ENCODE measurements at places on chromosomes 5 and 9.
A peak's percentile ranks its signal among the peaks of the same experiment; 100 is the strongest.

DNA sequence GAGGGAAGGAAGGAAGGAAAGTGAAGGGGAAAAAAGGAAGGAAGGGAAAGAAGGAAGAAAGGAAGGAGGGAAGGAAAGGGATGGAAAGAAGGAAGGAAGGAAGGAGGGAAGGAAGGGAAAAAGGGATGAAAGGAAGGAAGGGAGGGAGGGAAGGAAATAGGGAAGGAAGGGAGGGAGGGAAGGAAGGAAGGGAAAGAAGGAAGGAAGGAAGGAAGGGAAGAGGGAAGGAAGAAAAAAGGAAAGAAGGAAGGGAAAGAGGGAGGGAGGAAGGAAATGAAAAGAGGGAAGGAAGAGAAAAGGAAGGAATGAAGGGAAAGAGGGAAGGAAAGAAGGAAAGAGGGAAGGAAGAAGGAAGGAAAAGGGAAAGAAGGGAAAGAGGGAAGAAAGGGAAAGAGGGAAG, 136.9 kb downstream of the BARX1 start:
- DNase-seq, result no peak

DNA sequence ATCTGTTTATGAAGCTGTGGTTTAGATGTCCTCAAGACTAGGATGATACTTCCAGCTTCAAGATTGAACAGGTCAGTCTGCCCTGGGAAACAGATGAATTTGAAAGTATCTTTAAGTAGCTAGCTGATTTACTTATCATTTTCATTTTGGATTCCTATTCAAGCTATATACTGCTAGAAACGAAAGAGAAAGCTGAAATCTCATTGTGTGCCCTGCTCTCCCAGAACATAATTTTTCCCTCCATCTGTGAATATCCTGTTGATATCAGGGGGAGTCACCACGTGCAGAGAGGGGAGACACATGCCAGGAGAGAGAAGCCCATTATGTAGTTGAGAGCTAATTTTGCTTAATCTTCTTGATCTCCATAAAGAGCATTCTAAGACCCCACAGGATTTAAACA, 439.1 kb downstream of the NR2F1-AS1 start:
- DNase-seq, result no peak

DNA sequence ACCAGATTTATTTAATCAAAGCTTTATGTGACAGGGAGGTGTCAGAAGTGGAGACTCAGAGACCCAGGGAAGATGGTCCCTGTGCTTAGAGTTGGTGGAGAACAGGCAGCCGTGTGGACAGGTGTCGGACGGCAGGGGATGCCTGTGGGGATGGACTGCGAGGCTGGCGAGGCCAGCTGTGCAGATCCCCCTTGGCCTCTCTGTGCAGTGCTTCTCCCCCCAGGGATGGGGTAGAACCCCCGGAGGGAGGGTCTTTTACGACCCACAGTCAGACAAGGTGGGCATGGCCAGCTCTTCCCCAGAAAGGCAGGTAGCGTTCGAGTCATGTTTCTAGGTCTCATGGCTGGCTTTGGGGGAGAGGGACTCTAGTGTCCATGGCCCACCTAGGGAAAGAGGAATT, 4.7 kb upstream of the SLC2A6 start:
- no peak for DNase-seq

GRCh38 chr9:129361196-129361595, 183.1 kb upstream of the IER5L start:
- no peak for DNase-seq

- DNase-seq, result no peak
Observed at GRCh38 chr9:127769101-127769500, 9.4 kb downstream of the SH2D3C start.

DNA sequence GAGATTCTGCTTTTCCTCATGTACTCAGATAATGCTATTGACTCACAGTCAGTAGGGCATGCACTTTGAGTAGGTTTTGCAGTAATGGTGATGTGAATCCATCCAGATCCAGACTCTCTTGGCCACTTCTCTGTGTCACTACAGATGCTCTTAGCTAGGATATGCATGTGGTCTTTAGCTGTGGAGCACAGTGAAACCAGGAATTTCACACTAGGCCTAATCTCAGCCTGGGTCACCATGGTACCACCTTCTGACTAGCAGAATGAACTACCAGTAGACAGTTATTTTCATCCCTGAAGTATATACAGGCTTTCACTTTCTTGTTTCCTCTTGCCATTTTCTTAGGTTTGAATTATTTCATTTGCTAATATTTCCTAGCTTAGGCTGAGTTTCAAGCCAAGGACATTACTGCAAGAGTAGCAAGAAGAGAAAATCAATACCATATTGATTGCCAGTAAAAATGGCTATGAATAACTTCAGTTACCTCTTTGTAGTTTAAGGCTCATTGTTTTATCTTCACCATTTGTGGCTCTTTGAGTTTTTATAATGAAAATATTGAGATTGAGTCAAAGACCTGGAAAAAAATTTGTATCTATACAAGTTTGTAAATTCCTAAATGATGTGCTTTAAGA, 28.4 kb upstream of the CSNK1G3 start:
- DNase-seq, result no peak

DNA sequence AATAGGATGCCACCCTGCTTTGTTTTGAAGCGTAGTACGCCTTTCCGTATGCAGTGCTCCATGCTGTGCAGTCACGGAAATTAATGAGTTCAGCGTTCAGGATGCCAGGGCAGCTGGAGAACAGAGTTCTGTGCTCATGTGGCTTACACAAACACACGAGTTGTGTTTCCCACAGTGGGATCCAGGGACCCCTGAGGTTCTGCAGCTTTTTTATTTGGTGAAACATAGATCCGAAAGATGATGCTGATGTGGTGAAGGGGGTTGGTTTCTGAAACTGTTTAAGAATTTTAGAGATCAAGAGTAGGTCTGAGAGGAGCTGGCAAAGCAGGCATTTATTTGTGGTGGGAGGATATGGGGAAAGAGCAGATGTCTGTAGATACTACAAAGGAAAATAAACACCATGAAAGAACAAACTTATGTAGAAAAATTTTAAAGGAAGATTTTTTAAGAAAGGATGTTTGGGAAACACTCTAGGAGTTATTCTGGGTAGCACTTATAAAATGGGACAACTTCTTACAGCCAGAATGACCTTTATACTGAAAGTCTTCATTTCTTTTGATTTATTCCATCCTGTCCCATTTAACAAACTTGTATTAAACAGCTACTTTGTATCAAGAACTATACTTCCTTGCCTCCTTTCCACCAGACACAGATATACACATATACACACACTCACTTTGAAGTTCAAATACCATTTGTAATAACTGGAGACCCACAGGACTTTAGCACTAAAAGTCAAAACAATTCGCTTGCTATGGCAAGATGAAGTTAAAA, 52.7 kb downstream of the ITGA1 start:
- peak; percentile 98 for DNase-seq

DNA sequence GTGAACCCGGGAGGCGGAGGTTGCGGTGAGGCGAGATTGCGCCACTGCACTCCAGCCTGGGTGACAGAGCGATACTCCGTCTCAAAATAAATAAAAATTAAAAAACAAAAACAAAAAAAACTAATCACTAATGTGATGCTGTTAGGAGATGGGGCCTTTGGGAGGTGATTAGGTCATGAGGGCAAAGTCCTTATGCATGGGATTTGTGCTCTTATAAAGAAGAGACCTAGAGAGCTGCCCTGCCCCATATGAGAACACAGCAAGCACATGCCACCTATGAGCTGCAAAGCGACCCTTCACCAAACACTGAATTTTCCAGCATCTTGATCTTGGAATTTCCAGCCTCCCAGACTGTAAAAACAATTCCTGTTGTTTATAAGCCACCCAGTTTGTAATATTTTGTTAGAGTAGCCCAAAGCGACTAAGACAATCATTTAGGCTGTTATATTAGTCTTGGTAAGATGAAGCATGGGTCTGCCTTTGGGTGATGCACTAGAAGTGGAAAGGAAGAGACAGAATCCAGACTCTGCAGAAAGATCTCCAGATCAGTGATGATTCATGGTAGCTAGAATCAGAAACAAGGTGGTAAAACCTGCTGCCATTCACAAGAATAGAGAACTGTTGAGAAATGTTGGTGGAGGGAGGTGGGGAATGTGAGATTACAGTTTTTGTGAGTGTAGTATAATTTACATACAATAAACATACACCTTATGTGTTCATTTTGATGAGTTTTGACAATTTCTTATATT, 26.2 kb downstream of the GPR21 start:
- DNase-seq, result no peak

DNA sequence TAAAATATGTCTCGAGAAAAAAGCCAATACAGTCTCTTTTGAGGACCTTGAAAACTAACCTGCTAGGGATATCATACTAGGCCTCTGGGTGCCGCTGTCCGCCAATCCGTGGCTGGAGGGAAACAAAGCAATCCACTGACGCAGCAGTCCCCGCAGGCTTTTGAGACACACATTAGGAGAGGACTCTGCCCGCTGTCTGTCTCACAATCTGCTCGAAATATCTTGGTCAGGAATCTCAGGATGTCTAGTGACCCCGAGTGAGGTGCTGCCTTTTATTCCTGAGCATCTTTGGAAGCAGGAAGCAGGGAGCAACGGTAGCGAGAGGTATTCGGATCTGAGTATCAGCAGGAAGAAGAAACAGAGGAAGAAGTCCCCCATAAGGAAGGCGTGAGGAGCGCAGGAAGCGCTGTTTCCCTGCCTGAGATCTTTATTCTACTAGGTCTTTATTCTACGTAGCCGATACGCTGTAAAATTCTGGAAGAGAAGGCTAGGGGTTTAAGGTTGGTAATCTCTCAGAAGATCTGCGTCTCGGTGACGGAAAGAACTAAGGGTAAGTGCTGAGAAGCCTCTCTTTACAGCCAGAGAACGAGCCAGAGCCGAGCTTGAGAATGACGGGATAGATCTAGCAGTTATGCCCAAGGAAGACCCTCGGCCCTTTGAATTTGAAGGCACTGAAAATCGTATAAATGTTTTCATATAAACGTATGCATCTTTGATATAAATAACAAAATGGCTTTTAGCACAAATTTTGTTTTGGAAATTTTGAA, 4.0 kb upstream of the PCDHGA1 start:
- DNase-seq, result no peak

DNA sequence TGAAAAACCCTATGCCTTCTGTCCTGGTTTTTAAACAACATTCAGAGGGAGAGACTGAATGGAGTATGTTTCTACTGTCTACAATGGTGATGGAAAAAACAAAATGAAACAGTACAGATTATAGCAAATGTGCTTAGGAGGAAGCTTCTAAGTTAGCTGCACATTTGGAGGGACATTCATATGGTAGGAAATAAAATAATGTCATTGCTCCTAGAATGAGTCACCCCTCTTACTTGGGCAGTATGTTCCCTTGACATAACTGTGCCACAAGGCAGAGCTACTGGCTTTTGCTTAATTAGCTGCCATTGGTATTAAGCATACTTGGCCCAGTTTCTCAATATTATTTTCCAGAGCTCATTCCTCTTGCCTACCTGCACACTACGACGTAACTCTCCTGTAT, 128.9 kb downstream of the GDNF start:
- no peak for DNase-seq

GRCh38 chr5:102596951-102597350, 98.2 kb upstream of the SLCO6A1 start:
- DNase-seq, result no peak

GRCh38 chr9:70567511-70567910, 153.1 kb upstream of the KLF9 start:
- DNase-seq, result no peak

DNA sequence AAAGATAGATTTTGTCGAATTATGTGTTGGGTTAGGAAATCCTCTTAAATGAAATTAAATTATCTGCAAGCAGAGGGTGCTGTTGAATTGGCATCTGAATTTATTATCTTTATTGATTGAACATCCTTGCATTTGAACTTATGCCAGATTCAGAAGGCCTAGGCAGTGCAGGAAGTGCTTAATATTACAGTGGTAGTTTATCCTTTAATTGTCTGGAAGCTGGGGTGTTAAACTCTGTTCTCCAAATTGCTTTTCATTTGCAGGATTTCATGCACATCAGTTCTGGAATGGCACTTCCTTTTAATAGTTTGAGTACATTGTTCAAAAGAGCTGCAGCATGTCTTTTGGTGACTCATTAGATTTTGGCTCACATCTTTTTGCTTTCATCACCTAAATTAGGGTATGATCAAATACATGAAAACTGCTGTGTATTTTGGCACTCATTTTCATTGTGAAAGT, 186.3 kb downstream of the KDM4C start:
- DNase-seq, result no peak

GRCh38 chr5:26791021-26791420, 247.4 kb downstream of the CDH9 start:
- DNase-seq, result no peak

DNA sequence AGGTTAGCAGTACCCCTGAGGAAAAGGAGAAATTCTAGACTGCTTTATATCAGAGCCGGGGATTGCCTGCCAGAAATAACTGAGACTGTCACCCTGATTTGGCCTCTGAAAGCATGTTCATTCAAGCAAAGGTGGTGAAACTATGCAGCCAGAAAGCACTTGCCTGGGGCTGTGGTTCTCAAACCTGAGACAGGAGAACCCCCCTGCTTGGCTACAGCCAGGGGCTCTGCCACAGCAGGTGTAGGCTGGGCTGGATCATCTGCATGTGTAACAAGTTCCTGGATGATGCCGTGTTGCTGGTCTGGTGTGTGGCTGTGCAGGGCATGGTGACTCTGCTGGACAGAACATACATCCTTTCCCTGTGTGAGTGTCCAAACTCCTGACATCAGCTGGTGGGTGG, 157.8 kb downstream of the NXNL2 start:
- DNase-seq, result no peak
